ENCODE measurements at places on chromosomes 6 and 20. TPM values are rescaled to one million over a fixed set of nuclear protein-coding genes. Genes with fewer than 3 reads are reported as not detected.
A peak's percentile ranks its signal among the peaks of the same experiment; 100 is the strongest.

GRCh38 chr6:16496210-16496609, 257.8 kb downstream of the GMPR start:
- H3K27ac ChIP-seq: no peak overlapping the region
- no peaks in the 10 kb centered on the region for H3K27me3 ChIP-seq
- H3K4me1 ChIP-seq: peaks cover 11% of the 10 kb centered on the region
- H3K36me3 ChIP-seq: no peaks in the 10 kb centered on the region

The SIRPB1 gene
- 64.1 TPM for total RNA-seq

- no peaks in the 10 kb centered on the region for H3K27me3 ChIP-seq
- no peak overlapping the region for H3K4me3 ChIP-seq
- no peaks in the 10 kb centered on the region for H3K36me3 ChIP-seq
- H3K4me1 ChIP-seq: no peaks in the 10 kb centered on the region
These were observed 110.2 kb downstream of the FAM50B start for GRCh38 chr6:3959385-3959784.

DNA sequence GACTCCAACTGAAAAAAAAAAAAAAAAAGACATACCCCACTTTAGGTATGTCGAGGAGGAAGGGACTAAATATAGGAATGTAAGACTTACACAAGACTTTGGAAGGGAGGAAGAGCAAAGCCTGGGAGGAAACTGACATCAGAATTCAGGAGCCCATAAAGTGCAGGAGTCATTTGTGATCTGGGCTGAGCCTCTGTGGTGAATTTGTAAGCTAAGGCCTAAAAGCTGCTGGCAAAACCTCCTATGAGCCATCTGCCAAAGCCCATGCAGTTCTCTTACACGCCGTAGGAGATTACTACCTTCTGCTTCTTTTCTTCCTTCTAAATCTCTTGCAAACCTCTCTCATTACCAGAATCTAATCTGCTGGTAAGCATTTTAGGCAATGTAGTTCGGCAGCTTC, 52.0 kb upstream of the THEMIS start:
- H3K36me3 ChIP-seq: no peaks in the 10 kb centered on the region
- H3K27me3 ChIP-seq: no peaks in the 10 kb centered on the region
- no peak for DNase-seq
- H3K27ac ChIP-seq: peak overlapping the region; percentile 63
- no peak overlapping the region for H3K4me3 ChIP-seq

The GMEB2 gene
- 14.7 TPM for total RNA-seq

DNA sequence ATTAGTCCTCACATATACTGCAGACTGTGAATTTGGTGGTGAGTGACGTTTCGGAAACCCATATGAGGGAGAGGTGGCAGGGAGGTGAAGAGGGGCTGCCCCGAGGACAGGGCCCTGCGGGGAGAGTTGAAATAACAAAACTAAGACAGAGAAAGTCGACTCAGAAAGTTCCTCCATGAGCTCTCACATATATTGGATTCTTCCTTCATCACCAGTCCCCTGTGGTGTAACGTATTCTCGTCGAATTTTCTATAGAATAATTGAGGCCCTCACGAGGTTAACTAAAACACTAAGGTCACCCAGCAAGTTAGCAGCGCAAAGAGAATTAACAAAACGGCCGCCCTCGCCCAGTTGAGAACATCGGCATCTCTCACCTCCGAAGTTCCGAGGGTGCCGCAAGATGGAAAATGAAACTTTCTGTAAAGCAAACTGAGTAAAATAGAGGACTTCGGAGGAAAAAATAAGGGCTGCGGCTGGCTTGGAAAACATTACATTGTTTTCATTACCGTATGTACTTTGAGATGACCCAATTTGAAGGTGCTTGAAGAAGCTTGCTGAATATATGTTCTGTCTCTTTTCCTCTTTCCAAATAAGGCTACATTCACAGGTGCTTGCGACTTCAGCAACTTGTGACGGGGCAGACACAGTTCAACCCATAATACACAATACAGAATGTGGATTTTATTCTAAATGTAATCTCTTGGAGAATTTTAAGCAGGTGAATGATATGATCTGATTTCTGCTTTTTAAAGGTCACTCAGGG, 490.9 kb upstream of the JARID2 start:
- H3K27ac ChIP-seq: peak overlapping the region; percentile 20
- no peak overlapping the region for H3K4me3 ChIP-seq
- no peaks in the 10 kb centered on the region for H3K36me3 ChIP-seq
- H3K27me3 ChIP-seq: no peaks in the 10 kb centered on the region
- H3K4me1 ChIP-seq: no peaks in the 10 kb centered on the region
- no peak for DNase-seq

GRCh38 chr20:40863355-40863919, 165.2 kb upstream of the TOP1 start:
- no peak overlapping the region for H3K27ac ChIP-seq
- no peak for DNase-seq
- no peaks in the 10 kb centered on the region for H3K27me3 ChIP-seq
- no peaks in the 10 kb centered on the region for H3K4me1 ChIP-seq
- no peak overlapping the region for H3K4me3 ChIP-seq

- H3K27ac ChIP-seq: no peak overlapping the region
- no peak for DNase-seq
- no peaks in the 10 kb centered on the region for H3K27me3 ChIP-seq
These were observed 121.8 kb upstream of the FOXO3 start for GRCh38 chr6:108438918-108439317.

The RHAG gene
- 3.1 TPM for total RNA-seq

The IP6K3 gene
- 5.4 TPM for total RNA-seq

DNA sequence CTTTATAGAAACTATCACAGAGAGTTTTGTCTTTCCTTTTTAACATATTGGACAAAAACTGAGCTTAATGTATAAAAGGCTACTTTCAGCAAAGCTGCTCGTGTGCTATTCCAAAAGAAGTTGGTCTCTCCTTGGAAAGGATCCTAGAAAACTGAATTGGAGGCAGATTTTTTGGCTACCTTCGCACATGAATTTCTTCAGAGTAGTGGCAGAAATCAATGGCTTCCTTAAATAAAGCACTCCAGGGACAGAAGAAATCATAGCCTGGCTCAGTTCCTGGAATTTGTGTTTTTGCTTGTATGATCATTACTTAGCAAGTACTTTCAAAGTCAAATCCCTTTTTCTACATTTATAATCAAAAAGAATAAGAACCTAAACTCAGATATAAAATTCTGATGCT, 780.3 kb downstream of the PHF3 start:
- H3K4me3 ChIP-seq: no peak overlapping the region
- H3K27me3 ChIP-seq: no peaks in the 10 kb centered on the region
- H3K27ac ChIP-seq: no peak overlapping the region
- DNase-seq: no peak

The EDN3 gene
- 2.3 TPM for total RNA-seq

DNA sequence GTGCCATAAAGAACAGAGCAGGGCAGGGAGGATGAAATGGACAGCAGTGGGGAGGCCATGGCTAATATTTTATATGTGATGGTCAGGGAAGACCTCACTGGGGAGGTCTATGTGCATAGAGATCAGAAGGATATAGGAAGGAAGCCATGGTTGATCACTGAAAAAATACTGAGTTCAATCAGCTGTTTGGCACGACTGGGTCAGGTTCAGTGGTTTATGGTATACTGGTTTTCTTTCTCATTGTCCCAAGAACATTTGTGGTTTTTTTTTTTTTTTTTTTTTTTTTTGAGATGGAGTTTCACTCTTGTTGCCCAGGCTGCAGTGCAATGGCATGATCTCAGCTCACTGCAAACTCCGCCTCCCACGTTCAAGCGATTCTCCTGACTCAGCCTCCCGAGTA, 78.3 kb upstream of the TIAM2 start:
- no peaks in the 10 kb centered on the region for H3K27me3 ChIP-seq
- no peak overlapping the region for H3K4me3 ChIP-seq
- peaks cover 8% of the 10 kb centered on the region for H3K4me1 ChIP-seq

DNA sequence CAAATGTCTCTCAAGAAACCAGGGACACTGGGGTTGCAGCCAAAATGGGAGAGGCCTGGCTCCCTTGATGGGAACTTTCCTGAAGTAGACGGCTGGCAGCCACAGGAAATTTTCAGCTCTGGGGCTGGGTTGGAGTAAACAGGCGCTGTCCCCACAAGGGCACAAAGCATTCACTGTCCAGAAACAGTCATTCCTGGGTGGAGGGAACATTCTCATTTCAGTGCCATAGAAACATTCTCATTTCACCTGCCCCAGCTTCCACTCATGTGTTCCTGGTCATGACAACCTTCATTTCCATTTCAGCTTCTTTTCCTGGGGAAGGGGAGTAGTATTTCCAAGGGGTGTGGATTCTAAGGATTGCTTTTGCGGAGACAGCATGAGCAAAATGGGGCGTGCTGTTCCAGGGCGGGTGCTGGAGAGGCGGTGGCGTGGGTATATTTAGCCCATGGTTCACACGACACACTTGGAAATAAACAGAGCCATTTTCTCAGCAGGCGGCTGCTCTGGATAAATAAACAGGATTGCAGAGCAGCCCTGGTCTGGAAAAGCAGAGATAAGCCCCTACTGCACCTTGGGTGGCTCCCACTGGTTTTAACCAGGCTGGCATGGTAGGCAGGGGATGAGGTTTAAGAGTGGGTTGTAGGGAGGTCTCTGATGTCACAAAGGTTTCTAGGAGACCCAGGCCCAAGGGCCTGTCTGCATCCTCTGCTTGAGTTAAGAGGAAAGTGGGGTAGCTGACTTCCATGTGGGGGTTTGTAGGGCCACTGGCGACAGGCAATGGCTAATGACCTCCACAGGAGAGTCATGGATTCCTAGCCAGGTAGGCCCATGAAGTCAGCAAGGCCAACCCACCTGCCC, 32.9 kb downstream of the COX4I2 start:
- no peaks in the 10 kb centered on the region for H3K36me3 ChIP-seq
- H3K4me1 ChIP-seq: peaks cover 100% of the 10 kb centered on the region
- no peaks in the 10 kb centered on the region for H3K27me3 ChIP-seq
- no peak for DNase-seq
- no peak overlapping the region for H3K4me3 ChIP-seq

The TRAPPC3L gene
- 3.3 TPM for total RNA-seq

GRCh38 chr6:168186438-168186837, 107.4 kb upstream of the FRMD1 start:
- peaks cover 15% of the 10 kb centered on the region for H3K27me3 ChIP-seq
- H3K4me3 ChIP-seq: no peak overlapping the region

GRCh38 chr6:160426136-160426535, 78.0 kb downstream of the SLC22A3 start:
- H3K36me3 ChIP-seq: no peaks in the 10 kb centered on the region
- H3K4me3 ChIP-seq: no peak overlapping the region
- no peak for DNase-seq
- H3K4me1 ChIP-seq: peaks cover 5% of the 10 kb centered on the region

GRCh38 chr6:3913958-3914337, 64.8 kb downstream of the FAM50B start:
- no peak for DNase-seq
- H3K4me1 ChIP-seq: no peaks in the 10 kb centered on the region
- no peaks in the 10 kb centered on the region for H3K27me3 ChIP-seq
- no peaks in the 10 kb centered on the region for H3K36me3 ChIP-seq
- no peak overlapping the region for H3K4me3 ChIP-seq

The ZFAND3 gene
- 61.7 TPM for total RNA-seq

- no peaks in the 10 kb centered on the region for H3K27me3 ChIP-seq
- H3K4me1 ChIP-seq: no peaks in the 10 kb centered on the region
- DNase-seq: no peak
- no peaks in the 10 kb centered on the region for H3K36me3 ChIP-seq
- no peak overlapping the region for H3K4me3 ChIP-seq
- H3K27ac ChIP-seq: no peak overlapping the region
These were observed 89.5 kb upstream of the HEY2 start for GRCh38 chr6:125659887-125660286.

The OXT gene
- total RNA-seq: not detected

The CAP2 gene
- 1.7 TPM for total RNA-seq

- DNase-seq: no peak
- no peak overlapping the region for H3K27ac ChIP-seq
- no peak overlapping the region for H3K4me3 ChIP-seq
- H3K36me3 ChIP-seq: no peaks in the 10 kb centered on the region
- peaks cover 41% of the 10 kb centered on the region for H3K4me1 ChIP-seq
These were observed 22.2 kb downstream of the KDM1B start for GRCh38 chr6:18177286-18177965.

The HLA-DRB5 gene
- total RNA-seq: 121 TPM

The RTEL1 gene
- total RNA-seq: 38.2 TPM

All from spleen (tissue), 13 donors.